HT-29 (cell line): ENCODE measurements at places on chromosomes 16 and 17. TPM values are rescaled to one million over a fixed set of nuclear protein-coding genes. Genes with fewer than 3 reads are reported as not detected.

The SKAP1 gene
- total RNA-seq: 4.3 and 4.7 TPM in 2 replicates

The TTYH2 gene
- total RNA-seq: 0.05 and 0.33 TPM in 2 replicates

The CCL1 gene
- not detected in 2 replicates for total RNA-seq

The RNF112 gene
- total RNA-seq: not detected in 2 replicates

The TBC1D3L gene
- total RNA-seq: 22.5 and 25.3 TPM in 2 replicates

The RNU2-1 gene
- not detected in 2 replicates for total RNA-seq

DNA sequence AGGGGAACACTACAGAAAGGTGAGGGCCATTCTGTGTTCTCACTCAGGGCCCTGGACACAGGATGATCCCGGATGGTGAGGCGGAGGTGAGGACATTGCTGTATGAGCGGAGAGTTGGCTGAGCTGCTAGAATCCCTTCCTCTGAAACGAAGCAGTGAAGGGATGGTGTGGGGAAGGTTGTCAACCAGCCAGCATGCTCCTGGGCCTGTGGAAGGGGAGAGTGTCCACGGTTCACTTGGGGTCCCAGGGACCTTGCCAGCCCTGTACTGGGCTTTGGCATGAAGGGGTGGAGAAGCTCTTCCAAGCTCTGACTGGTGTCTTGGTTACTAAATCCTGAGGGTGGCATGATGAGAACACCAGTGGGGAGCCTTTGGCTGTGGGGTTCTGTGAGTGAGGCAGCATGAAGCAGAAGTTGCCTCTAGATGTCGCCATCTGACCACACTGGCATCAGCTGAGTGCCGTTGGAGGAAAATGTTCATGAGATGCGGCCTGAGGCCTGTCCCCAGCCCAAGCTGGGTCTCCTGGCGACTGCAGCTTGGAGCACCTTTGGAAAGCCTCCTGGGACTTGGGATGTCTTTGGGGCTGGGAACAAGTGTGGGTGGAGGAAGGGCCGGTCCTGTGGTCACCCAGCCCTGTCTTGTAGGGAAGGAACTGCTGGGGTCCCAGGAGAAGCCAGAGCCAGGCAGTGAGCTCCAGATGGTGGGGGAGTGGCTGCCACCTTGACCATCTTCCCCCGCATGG, 14.8 kb downstream of the PDP2 start:
- peak; percentile 91 for DNase-seq

DNA sequence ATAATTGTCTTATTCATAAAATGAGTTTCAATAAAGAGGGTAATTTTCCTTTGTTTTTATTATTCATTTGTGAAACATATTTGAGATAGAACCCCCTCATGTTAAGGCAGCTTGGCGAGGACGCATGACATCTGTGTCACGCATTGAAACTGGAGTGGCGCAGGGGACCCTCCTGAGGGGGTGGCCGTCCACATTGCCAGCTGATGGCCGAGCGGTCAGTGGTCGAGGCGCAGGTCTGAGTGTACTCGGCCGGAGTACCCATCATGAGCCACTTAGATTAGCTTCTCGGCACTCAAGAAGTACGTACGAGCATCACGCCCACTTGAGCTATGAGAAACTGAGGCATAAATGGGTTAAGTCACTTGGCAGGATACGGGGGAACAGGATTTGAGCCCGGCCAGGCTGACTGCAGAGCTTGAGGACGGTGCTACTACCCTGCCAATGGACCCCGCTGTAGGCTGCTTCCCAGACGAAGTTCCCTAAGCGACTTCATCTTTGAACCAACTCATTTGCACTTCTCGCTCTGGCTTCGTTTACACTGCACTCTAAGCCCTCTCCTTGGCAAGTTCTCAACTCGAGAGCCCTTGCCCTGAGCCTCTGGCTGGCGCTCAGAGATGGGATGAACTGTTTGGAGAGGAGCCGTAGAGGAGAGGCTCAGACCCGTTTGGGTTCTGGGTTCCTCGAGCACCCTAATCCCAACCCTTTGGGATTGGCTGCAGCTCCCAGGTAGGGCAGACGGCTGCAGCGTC, 91.8 kb downstream of the SDK2 start:
- no peak for DNase-seq

- no peak for DNase-seq
These were observed 2.4 kb upstream of the TACO1 start for GRCh38 chr17:63598281-63598680.

- DNase-seq: no peak
These were observed 10.9 kb downstream of the ZNF18 start for GRCh38 chr17:11986179-11986941.

DNA sequence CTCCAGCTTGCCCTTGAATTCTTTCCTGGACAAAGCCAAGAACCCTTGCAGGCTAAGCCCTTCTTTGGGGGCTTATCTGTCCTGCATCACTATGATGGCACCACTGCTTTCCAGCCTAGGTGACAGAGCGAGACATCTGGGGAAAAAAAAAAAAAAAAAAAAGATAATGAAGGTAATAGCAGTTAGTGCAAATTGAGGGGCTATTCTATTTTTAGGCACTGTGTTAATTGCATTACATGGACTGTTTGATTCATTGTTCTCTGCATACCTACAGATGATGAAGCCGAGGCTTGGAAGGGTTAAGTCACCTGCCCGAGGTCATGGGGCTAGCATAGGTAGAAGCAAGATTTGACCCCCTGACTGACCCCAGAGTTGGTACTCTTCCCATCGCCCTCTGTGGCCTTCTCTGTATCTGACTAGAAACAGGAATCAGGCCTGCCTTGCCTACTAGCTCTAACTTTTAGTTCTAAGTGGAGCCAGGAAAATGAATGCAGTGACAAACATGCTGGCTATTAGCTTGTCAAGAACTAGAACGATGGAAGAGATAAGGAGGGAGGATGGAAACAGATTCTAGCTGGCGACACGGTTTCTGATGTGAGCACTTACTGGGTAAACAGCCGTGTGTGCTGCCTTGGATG, 312.1 kb downstream of the SNX29 start:
- DNase-seq: no peak

DNA sequence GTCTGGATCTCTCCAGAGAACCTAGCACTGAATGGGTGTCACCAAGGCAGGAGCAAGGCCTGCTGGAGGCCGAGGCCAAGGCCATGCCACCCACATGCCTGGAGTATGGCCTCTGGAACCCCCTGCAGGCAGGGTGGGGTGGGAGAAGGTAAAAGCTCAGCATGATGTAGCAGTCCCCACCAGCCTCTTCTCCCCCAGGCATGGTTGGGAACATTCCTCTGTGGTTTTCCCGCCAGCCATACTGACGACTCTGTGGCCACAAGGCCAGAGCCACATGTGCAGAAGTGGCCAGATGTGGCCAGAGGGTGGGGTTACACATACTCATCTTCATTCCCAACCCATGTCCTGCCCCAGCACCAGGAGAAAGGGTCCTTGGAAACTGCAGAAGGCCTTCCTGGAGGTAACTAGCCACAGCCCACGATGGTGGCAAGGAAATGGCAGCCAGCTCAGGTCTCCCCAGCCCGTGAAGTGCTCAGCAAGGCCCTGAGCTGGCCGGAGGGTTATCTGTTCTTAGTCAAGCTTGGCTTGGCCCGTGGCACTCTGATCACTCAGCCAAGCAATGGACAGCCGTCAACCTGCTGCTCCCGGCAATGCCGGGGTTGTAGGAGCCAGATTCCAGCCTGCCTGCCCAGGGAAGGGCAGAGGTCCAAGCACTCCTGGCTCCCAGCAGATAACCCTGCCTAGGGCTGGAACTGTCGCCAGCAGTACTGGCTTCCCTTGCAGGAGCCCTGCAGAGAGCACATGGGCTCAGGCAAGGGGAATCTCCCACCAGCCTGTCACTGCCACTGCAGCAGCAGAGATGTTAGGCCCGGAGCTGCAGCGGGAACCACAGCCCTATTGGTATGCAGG, 26.1 kb downstream of the HDAC5 start:
- no peak for DNase-seq

- DNase-seq: no peak
These were observed 40.9 kb downstream of the RFFL start for GRCh38 chr17:35022536-35023063.

- DNase-seq: no peak
These were observed 85.4 kb downstream of the TBC1D16 start for GRCh38 chr17:79950306-79950705.

DNA sequence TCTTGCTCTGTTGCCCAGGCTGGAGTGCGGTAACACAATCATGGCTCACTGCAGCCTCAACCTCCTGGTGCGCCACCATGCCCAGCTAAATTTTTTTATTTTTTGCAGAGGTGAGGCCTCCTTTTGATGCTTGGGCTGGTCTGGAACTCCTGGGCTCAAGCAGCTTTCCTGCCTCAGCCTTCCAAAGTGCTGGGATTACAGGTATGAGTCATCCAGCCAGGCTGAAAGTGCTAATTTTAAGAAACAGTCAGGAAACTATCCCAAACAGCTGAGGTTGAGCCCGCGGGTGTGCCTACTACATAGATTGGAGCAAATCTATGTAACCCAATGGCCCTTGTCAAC, 738 bp upstream of the XPO6 start:
- DNase-seq: peak; percentile 7

GRCh38 chr16:31277659-31278260, 18.0 kb downstream of the ITGAM start:
- no peak for DNase-seq

DNA sequence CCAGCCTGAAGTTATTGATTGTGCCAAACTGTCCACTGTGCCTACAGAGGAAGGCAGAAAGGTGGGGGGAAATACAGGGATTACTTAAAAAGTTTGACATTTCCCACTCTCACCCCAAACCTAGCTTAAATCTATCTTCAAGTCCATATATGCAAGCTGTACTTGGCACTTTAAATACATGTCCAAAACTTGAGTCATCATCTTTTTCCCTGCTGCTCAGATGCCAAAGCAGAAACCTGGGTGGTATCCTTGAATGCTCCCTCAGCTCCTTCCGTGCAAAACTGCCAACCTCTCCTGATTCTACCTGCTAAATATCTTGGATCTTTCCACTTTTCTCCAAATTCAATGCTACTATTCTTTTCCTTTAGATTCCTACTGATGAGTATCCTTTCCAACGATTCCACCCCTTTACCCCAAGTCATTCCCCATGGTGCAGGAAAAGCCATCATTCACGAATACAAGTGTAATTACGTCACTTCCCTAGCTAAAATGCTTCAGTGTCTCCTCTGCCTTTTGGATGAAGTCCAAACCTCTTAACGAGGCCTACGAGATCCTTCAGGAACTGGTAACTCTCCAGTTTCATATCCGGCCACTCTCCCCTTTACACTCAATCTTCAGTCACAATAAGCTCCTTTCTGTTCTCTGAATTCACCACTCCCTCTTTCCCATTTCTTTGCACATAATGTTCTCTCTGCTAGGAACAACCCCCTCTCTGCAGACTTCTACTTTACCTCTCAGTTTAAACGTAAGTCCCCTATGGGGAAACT, 9.3 kb downstream of the BECN1 start:
- DNase-seq: no peak

DNA sequence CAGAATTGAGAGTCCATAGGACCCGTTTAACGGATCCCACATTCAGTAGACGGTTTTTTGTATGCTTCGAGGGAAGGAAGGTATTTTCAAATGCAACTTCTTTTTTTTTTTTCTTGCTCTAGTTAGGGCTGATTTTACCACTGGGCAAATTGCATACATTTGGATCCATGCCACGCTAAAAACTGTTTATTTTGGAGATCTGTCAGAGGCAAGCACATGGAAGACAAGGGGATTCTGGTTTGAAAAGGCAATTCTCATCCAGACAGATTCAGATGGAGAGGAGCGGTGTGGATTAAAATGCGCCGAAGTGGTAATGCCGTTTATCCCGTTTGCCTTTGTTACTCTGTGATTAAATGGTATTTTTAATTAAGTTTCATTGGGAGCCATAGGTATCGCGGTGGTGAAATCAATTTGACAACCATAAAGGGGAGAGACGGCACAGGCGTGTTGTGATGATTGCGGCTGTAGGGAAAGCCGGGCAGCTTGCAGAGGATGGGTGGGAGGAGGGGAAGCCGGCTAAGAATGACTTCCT, 170.4 kb downstream of the IRX3 start:
- no peak for DNase-seq

DNA sequence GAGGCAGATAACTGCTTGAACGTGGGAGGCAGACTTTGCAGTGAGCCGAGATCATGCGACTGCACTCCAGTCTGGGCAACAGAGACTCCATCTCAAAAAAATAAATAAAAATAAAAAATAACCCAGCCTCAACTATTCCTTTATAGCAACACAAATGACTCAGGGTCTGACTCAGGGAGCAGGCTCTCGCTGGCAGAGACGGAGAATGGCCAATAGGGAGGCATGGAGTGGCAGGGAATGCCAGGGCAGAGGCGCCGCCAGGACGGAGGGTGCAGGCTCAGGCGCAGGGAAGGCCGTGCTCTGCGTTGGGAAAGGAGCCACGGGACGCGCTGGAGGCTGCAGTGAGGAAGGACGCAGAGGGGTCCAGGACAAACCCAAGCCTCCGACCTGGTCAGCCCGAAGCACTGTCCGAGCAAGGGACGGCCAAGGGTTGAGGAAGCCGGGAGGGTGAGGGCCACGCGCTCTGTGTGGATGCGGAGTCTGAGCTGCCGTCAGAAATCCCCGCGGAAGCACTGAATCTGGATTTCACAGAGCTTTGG, 40.3 kb downstream of the PKD1 start:
- no peak for DNase-seq

GRCh38 chr16:58249388-58249779, 45.4 kb downstream of the PRSS54 start:
- DNase-seq: no peak

DNA sequence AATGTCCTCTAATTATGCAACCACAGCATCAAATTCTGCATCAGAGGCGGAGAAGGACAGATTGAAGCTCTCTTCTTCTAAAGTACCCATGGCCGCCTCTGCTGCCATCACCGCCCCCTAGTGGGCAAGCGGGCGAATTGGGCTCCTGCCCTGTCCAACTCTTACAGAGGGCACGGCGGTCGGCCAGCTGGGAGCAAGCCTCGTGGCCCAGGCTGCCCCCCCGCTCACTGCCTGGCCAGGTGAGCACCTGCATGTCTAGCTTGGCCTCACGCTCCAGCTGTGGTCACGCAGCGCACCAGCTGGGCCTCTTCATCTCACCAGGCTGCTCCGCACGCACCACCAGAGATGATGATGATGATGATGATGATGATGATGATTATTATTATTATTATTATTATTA, 146.1 kb upstream of the TOM1L1 start:
- DNase-seq: peak; percentile 30

GRCh38 chr16:85220125-85220839, 108.0 kb upstream of the CIBAR2 start:
- DNase-seq: no peak

DNA sequence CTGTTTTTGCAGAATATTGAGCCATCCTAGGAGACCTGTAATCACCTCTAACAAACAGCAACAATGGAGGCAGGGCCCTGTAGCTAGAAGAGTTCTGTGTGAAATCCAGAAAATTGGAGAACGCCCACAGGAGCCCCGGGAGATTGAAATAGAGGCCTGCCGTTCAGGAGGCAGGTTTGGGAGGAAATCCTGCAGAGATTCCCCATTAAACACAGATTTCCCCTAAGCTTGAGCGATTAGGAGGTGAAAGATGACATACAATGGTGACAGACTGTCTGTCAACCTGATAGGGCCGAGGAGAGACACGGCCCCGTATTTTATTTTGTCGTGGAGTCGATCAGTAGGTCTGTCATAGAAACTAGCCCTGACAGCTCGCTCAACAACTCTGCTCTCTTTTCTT, 18.2 kb downstream of the CDK5RAP3 start:
- DNase-seq: no peak
